Prostate gland (tissue), 2 donors: ENCODE measurements at places on chromosomes 3 and 15.

DNA sequence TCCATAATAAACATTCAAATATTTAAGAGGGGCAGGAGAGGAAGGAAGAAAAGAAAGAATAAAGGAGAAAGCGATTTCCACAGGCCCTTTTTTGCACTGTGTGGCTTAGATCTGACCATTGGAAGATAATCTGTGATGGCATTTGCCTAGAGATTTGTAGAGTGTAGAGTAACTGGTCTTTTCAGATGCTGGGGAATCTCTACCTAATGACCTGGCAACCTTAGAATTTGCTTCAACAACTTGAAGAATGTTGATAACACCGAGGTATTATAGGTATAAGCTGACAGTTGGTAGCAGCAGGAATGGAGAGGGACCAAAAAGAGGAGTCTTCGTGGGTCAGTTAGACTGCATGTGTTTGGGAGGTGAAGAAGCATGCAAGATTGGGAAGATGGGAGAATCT, 20.9 kb upstream of the AVEN start:
- DNase-seq: no peak

DNA sequence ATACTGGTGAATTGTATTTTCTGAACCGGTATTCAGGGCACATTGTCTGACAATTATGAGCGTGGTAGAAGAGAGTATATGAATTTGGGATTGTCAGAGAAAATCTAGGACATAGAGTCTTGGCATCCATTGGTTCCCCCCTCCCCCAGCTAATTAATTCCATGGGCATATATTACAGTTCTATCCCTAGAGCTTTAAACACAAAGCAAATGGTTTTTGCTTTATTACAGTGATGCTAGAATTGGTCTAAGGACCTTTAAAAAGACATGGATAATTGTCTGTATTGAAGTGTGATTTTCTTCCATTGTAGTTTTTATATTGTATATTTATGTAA, 91.3 kb downstream of the FNDC3B start:
- no peak for DNase-seq

DNA sequence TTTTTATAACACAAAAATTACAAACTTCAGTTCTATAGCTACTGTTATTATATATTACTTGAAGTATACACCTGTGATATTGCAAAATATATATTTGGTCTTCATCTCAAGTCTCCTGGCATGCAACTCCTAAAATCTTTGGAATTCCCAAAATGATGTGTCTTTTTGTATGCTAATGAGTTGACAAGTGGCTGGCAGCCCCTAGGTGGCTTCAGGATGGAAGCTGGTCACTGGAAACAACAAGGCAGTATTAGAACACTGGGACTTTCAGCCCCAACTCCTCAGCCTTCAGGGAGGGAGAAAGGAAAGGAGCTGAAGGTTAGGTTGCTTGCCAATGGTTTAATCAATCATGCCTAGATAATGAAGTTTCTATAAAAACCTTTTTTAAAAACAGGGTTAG, 112.0 kb downstream of the SCAPER start:
- DNase-seq: no peak

- DNase-seq: no peak
Measured at GRCh38 chr15:62482785-62483429, 317.8 kb upstream of the C2CD4B start.

- no peak for DNase-seq
Measured at GRCh38 chr3:176942305-176942704, 255.0 kb downstream of the TBL1XR1 start.

DNA sequence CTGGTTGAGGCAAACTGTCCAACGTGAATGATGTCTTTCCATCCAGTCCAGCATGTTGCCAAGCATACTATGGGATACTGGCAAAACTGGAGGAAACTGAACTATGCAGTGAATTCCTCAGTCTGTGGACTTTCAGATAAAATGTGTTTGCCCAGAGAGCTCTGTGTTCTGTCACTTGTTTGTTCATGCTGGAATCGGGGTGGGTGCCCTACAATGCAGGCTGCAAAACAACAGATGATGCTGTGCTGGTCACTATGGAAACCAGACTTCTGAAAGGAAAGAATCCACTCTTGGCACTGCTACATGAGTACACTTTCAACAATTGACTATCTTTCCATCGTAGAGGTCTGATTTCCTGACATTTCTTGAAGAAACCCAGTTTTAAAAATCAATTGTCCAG, 272.5 kb upstream of the ARHGEF26 start:
- DNase-seq: no peak

DNA sequence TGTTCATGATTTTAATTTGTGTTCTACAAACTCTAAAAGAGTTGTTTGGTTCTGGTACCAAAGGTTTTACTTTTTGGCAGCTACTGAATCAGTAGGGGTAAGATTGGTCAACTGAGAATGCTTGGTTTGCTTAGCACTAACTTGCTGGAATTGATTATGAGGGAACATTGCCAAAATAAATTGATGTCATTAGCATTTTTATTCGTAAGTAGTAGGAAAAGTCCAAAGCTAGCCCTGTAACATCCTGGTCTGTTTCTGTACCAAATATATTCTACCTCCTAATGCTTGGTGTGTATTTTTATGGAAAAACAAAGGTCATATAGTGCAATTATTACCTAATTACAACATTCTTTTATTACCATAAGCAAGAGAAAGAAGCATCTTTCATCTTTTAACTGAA, 35.9 kb upstream of the KPNA4 start:
- DNase-seq: no peak

DNA sequence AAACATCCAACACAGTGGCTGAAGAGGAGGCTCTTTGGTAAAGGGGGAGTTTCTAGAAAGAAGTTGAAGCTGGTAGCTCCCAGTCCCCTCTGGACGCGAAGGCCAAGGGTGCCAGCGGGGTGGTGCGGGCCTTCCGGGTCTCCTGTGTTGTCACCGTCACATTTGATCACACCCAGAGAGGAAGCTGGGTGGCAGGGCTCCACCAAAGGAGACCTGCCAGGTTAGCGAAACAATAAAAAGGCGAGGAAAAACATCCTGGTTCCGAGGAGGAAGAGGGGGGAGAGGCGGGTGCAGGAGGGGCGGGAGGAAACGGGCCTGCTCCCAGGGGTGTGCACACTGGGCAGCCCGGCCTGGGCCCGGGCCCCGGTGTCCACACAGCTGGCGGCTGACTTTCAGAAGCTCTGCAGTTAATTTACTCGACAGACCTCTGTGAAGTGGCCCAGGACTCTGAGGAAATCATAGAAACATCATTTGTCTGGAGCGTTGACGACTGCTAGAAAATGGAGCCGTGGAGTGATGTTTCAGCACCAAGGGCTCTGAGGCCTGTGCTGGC, 12.1 kb downstream of the HEG1 start:
- peak; percentile 74 for DNase-seq

GRCh38 chr3:99633887-99634558, 4.4 kb upstream of the COL8A1 start:
- DNase-seq: no peak

DNA sequence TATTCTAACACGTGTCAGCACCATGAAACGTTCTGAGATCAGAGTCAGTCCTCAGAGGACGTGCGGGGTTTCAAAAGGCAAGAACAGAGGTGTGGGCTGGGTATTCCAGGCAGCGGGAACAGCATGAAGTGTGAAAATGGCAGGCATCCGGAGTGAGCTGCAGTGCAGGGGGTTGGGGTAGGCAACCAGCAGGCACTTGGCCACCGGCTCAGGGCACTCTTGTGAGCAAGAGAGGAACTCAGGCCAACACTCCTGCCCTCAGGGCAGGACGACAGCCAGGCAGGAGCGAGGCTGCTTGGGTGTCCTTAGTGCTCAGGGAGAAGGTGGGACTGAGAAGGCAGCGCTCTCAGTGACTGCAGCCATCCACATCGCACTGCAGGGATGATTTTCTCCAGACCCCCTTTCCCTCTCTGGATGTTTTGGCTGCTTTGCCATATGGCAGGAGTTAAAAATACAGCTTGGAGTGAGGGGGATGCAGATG, 151.1 kb downstream of the NUP210 start:
- DNase-seq: no peak

DNA sequence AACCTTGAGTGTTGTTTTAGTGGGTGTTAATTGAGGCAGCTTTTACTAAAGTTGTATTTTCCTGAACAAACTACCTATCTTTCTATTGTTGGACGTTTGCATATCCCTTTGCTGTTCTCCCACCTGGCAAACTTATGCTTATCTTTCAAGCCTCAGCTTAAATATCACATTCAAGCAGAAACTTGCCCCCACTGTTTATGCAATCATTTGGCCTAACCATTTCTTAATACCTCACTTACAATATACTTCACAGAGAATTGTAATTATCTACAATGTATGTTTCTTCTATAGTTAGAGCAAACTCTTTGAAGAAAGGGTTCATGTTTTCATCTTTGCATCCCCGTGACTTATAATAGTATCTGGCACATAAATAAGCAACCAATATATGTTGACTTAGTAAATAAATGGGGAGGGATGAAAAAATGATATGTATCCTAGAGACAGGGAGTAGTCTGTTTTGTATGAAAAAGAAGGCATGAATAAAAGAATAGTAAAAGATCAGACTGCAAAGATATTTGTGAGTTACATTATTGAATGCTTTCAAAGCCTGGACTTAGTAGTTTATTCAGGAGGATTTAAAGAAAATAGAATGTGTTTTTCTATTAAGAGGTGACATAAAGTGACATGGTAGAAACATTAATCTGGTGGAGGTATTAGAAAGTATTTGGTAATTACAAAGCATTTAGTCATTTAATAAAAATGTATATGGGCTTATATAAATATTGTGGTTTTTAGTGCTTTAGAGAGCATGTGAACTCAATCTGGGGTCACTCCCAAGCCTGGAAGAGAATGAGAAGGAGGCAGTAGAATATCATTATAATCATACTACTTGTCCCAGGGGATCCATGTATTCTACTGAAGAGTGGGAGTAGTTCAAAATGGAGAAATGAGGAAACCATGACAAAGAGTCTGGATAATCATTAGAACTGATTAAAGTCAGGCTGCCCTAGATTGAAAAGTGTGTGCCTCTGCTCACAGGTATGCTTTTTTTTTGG, 60.0 kb upstream of the DCBLD2 start:
- no peak for DNase-seq

DNA sequence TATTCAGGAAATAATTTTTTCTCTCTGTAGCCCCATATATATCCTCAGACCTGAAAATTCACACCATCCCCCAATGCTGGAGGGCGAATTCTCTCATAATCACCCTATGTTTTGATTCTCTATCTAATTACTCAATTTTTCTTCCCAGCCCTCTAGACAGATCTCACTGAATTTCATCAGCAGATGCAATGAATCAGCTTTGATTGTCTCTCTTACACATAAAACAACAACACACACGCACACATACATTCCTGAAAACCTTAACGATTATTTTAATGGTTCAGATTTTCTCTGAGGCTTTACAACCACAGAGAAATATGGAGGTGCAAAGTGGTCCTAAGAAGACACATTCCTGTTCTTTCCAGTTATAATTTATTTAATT, 11.1 kb downstream of the RBMS3 start:
- no peak for DNase-seq

- no peak for DNase-seq
Measured at GRCh38 chr15:64070106-64070505, 23.5 kb downstream of the CIAO2A start.

DNA sequence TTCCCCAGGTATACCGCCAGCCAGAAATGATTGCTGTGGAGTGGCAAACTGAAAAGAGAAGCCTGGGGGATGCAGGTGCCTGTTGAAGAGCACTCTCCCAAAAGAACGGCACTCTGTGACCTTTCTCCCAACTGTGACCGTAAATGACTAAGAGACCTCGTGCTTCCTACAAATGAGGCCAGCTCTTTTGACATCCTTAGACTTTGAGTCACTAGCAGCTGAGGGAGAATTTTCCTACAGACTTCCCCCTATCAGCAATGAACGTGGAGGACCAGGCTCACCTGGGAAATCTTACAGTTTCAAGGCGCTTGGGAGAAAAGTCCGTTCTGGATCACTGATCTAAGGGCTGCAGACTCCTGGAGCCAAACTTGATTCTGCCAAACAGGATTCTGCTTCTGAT, 8.6 kb downstream of the AQP9 start:
- DNase-seq: no peak

- no peak for DNase-seq
Measured at GRCh38 chr3:11991751-11992150, 12.4 kb upstream of the SYN2 start.

DNA sequence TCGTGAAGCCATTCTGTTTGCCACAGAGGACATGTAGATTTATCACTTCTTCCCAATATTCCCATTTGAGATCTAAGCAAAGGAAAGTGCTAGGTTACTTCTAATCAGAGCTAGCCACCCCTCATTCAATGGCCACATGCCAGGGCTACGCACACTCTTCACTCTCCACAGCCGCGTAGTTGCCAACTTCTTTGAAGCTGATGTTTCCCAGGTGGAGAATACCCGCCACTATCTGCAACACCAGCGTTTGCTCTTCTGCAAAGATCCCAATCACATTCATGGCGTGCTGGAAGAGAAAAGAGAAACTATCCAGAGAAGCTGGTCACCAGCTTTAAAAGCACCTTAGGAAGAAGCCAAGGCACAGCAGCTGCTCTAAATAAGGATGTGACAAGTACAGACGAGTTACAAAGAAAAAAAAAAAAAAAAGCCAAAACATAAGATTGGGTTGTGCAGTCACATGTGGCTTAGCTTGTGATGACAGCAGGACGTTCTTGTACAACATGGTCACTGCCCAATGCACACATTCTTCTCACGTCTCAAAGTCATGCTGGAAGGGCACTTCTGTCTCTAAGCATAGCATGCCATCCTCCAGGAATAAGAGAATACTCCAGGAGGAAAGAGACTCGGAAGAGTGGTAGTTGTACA, 16.4 kb downstream of the LDHAL6B start:
- no peak for DNase-seq

- DNase-seq: no peak
Measured at GRCh38 chr3:127886956-127887231, 28.1 kb upstream of the KBTBD12 start.

DNA sequence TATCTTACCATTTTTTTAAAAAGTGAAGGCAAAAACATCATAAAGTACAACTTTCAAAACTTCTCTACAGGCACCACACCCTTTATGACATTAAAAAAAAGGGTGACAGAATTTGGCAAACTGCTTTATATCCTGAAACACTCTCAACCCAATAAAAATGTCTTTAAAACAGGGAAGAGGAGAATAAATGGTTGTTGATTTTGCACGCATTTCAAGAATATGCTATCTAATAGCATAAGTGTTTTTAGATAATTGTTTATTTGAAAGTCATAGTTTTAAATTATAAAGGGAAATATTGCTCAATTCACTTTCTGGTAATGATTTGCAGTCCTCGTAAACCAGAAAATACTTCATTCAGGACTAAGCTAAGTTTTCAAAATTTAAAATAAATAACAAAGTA, 1.7 kb upstream of the PCOLCE2 start:
- no peak for DNase-seq

- no peak for DNase-seq
Measured at GRCh38 chr15:27028858-27029477, 58.0 kb downstream of the GABRG3 start.

DNA sequence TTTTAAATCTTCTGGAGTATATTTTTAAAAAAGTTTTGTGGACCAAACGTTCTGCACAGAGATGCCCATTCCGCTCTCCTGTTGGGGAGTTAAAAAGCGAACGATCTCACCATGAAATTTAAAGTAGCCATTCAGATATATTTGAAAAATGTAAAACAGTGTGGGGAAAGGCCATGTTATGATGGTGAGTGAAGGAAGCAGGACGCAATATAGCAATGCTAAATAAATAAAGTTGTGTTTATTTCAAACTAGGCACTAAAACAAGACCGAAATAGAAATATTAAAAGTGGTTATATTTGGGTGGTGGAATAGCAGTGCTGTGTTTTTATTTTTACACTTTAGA, 327 bp upstream of the CCDC13 start:
- no peak for DNase-seq

- DNase-seq: peak; percentile 4
Measured at GRCh38 chr15:31296646-31297574, 29.7 kb upstream of the KLF13 start.

- peak; percentile 89 for DNase-seq
Measured at GRCh38 chr15:70526221-70526973, 237.0 kb downstream of the UACA start.

- DNase-seq: no peak
Measured at GRCh38 chr3:81249540-81250029, 511.9 kb downstream of the GBE1 start.
